ENCODE measurements at places on chromosomes 12 and 14.

GRCh38 chr12:97386133-97386581 is 76.4 kb upstream of the RMST start:
- no peak for DNase-seq

- DNase-seq: no peak
Observed at GRCh38 chr12:129230995-129231394, 377.7 kb downstream of the GLT1D1 start.

DNA sequence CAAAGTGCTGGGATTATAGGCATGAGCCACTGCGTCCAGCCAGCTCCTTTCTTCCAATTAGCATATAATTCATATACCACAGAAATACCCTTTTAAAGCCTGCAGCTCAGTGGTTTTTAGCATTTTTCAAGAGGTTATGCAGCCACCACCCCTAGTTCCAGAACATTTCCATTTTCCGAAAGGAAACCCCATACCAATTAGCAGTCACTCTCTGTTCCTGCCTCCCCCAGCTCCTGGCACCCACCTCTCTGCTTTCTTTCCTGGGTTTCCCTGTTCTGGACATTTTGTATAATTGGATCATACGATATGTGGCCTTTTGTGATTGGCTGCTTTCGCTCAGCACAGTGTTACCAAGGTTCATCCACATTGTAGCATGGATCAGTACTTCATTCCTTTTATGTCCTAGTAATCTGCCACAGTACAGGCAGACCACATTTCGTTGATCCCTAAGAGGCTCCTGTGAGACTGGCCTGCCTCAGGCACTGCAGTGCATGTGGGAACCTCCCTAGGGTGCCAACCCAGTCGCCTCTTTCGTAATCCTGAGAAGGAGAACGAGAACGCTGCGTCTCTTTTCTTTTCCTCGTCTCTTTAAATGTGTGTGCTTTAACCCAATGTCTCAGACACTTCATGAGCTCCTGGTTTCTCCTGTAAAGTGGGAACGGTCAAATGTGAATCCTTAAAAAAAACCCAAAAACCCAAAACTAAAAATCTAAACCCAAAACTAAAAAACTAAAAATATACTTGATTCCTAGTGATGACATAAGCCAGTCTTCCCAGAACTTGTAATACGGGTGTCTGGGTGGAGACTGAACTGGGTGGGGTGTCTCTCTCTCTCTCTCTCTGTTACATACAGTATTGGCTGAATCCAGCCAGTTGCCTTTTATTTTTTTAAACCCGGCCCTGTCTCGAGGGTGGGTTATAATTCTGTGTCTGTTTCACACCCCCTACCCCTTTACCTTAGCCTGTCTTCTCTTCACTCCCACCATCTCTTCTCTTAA is 14.7 kb downstream of the AACS start:
- no peak for DNase-seq

DNA sequence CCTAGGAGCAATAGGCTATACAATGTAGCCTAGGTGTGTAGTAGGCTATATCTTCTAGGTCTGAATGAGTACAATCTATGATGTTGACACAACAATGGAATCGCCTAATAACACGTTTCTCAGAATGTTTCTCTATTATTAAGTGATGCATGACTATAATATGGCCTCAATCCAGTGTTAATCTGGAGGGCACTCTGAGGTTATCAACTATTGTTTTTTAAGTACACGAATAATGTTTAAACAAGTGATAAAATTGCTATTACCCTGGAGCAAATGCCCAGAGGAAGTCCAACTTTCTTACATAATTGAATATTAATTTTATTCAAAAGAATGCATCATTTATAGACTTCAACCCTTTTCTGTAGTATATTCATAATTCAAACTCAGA is 16.4 kb upstream of the CNIH1 start:
- no peak for DNase-seq

- DNase-seq: no peak
Observed at GRCh38 chr14:104966981-104967385, 11.2 kb downstream of the AHNAK2 start.

- DNase-seq: no peak
Observed at GRCh38 chr14:94857950-94858349, 88.0 kb upstream of the GSC start.

- DNase-seq: no peak
Observed at GRCh38 chr12:94049718-94050117, 98.7 kb upstream of the PLXNC1 start.

DNA sequence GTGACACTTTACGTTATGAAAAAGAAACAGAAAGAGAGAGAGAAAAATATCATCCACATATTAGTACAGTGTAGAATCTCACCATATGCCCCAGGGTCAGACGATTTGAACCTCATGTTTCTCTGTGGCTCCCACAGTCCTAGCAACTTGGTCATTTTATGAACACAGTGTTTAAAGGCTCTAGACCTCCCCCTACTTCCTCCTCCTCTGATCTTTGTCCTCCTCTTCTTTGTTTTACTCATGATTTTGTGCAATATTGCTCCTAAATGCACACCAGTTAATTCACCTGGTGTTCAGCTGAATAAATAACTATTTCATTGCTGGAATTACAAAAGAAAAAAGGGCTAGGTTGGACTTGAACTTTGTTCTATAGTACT is 18.2 kb downstream of the GLT1D1 start:
- no peak for DNase-seq

Data from HFFc6 (cell line).